Thoracic aorta (tissue), 2 donors: ENCODE measurements at places on chromosomes 11 and 22.
A peak's percentile ranks its signal among the peaks of the same experiment; 100 is the strongest.

GRCh38 chr11:46696212-46696558, 4.2 kb downstream of the ARHGAP1 start:
- peaks cover 67% of the 10 kb centered on the region for H3K4me1 ChIP-seq
- no peaks in the 10 kb centered on the region for H3K27me3 ChIP-seq
- H3K36me3 ChIP-seq = peaks cover 46% of the 10 kb centered on the region

DNA sequence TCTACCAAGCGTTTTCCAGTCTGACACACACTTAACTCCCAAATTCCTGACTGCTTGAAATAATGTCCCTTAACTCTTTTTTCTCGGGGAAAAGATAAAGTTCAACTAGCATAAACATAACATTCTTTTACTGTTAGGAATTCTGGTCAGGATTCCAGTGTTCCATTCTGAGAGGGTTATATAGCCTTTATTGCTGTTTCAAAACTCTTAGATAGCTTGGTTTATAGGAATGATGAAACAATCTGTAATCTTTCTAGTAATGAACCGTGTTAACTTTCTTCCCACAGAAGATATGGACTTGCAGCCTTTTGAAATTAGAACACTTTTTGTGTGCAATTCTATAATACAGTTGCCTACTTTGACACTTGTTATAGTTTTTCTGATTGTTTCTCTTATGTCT, 8.6 kb downstream of the REXO2 start:
- peaks cover 10% of the 10 kb centered on the region for H3K36me3 ChIP-seq
- H3K27ac ChIP-seq = no peak overlapping the region
- no peaks in the 10 kb centered on the region for H3K4me1 ChIP-seq
- no peak overlapping the region for H3K4me3 ChIP-seq
- no peak for DNase-seq

GRCh38 chr11:98207086-98207485, 813.7 kb upstream of the CNTN5 start:
- H3K4me3 ChIP-seq = no peak overlapping the region
- no peaks in the 10 kb centered on the region for H3K36me3 ChIP-seq
- H3K27me3 ChIP-seq = no peaks in the 10 kb centered on the region
- DNase-seq = no peak
- no peaks in the 10 kb centered on the region for H3K4me1 ChIP-seq

DNA sequence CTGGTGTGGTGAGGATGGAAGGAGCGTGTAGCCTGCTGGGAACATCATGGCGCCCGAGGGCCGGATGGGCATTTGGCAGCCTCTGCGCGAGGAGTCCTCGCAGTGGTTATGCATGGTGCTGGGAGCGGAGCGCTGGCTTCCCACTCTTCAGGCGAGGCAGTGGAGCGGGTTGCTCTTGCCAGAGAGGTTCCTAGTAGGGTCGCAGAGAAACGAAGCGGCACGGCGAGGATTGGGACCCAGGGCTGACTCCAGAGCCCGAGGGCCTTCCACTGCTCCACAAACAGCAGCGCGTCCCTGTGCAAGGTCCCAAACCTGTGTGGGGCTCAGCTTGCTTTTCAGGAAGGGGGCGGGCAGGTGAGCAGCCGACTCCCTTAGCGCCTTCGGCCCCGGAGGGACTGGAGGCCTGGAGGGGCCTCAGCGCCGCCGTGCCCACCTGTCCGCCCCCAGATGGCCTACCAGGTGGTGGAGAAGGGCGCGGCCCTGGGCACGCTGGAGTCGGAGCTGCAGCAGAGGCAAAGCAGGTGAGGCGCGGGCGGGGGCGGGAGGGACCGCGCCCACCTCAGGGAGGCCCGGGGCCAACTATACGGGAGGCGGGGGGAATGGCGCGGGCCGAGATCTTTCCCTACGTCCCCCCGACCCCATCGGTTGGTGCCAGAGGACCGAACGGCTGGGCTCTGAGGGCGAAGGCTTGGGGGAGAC, 7.2 kb downstream of the ATG16L2 start:
- peaks cover 13% of the 10 kb centered on the region for H3K4me1 ChIP-seq
- no peak for DNase-seq

GRCh38 chr22:43562843-43563242, 151.0 kb downstream of the MPPED1 start:
- H3K27ac ChIP-seq = no peak overlapping the region
- no peaks in the 10 kb centered on the region for H3K27me3 ChIP-seq
- no peaks in the 10 kb centered on the region for H3K4me1 ChIP-seq
- DNase-seq = no peak
- no peaks in the 10 kb centered on the region for H3K36me3 ChIP-seq
- H3K4me3 ChIP-seq = no peak overlapping the region

- no peak for DNase-seq
- no peaks in the 10 kb centered on the region for H3K27me3 ChIP-seq
- H3K36me3 ChIP-seq = peaks cover 14% of the 10 kb centered on the region
- no peak overlapping the region for H3K4me3 ChIP-seq
These were observed 47.4 kb upstream of the CWF19L2 start for GRCh38 chr11:107504981-107505380.

- H3K27me3 ChIP-seq = no peaks in the 10 kb centered on the region
- peak overlapping the region; percentile 50 for H3K27ac ChIP-seq
- H3K36me3 ChIP-seq = no peaks in the 10 kb centered on the region
- peaks cover 8% of the 10 kb centered on the region for H3K4me1 ChIP-seq
These were observed 12.4 kb upstream of the TIMP3 start for GRCh38 chr22:32788904-32789624.
